CD4-positive, alpha-beta T cell treated with Interleukin-6 at 100 ng/mL for 8 hours (primary cell): ENCODE measurements at places on chromosomes 4 and X.

DNA sequence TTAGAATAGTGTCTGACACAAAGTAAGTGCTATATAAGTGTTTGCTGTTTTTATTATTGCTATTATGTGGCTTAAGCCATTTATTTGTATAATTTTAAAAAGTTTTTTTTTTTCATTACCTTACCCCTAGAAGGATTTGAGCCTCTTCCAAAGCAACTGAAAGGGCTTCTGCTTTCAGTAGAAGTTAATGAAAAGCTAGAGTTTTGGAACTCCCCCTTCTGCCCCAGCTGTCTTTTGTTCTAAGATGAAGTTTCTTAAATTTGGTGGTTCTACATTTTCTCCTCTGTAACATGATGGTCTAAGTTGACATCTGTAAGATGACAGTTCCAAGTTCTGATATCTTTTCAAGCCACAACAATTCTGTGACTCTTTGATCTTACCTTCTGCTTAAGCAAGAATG lies 30.3 kb downstream of the FHIP1A start:
- no peak for DNase-seq

GRCh38 chr4:94826206-94826605 lies 68.5 kb downstream of the BMPR1B start:
- no peak for DNase-seq

DNA sequence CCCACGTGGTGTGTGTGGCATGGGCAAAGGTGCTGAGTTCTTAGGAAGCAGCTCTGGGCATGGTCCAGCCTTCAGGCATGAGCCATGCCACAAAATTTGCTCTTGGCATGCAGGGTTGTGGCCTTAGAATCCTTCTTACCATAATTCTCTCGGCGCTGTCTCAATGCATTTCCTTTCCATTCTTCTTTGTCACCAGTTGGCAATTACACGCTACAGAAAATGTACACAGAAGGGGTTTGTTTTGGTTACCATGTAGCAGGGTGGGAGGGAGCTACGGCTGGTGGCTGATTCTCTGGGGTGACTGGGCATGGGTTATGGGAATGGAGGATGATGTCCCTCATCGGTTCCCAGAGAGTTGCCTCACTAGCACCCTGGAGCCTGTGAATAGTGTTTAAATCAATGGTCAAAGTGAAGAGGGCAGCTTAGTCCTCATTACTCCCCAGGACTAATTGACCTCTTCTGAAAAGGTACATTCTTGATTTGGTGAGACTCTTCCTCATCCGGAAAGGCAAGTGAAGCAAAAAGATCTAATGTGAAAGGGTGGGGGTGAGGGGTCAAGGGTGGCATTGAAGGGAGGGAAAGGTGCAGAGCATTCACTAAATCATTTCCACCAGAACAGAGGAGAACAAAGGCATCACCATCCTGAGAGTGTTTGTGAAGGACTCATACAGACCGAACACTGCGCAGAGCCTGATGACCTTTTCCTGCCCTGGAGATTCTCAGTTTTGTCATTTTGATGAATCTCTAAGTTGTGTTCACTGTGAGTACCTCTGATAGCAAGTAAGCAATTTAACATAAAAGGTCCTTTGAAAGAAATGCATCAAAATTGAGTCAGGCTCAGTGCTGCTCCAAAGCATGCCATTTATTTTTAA lies 199.8 kb upstream of the SFRP2 start:
- DNase-seq = no peak

DNA sequence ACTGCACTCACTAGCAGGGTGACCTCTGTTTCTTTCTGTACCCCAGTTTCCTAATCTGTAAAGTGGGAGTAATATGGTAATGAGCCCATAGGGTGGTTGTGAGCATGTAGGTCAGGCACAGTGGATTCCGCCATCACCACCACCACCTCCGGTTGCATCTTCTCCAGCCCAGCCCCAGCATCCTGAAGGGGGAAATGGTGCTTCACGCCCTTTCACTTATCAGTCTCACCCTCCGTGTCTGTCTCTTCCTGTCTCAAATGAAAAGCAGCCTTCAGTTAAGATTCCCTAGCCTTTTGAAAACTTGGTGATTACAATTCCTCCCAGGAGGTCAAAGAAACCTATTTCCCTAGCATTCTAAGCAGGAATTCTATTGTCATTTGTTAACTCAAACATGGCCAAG lies 16.9 kb upstream of the XPNPEP2 start:
- DNase-seq = peak; percentile 18

DNA sequence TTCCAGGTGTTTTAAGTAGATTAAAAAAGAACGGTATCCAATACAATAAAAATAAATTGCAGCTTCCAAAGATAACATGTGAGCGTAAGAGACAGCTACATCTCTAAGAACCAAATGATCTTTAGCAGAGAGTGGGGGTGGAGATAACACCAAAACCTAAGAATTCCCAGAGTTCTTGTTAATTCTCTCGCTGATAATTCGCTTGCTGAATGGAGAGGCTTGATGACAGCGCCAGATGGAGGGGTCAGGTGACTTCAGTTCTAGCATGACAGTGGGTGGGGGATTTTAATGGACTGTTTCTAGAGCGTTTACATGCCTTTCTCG lies 2.3 kb downstream of the CLCN4 start:
- no peak for DNase-seq

GRCh38 chrX:134641346-134641745 lies 16.9 kb downstream of the PLAC1 start:
- DNase-seq = no peak

DNA sequence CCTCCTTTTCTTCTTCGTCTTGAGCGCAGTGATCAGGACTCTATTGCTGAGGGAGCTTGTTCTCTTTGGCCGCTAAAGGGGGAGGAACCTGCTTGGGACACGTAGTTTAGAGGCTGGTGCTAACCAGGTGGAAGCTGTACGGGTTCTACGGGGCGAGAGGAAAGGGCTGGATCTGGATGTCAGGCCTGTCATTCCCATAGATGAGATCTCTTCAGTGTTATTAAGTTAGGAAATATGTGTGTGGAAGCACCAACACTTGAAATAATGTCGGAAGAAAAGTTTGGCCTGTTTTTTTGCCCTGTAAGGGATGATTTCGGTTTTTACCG lies 643 bp downstream of the SRP72 start:
- peak; percentile 4 for DNase-seq

DNA sequence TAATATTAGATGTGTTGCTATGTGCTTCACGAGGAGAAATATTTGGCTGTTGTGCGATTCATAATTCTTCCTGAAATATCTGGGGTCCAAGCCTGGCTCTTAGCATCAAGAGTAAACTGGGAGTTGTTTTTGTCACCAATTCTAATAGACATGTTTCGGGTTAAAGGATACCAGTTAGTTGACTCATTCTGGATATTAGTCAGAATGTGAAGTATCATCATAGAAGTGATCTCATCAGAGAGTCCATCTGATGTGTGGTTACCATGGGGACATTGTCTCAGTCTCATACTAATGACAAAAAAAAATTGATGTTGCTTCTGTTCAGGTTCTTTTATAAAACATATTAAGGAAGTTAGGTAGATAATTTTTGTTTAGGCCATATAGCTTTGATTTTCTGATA lies 57.2 kb upstream of the MTMR1 start:
- DNase-seq = no peak

DNA sequence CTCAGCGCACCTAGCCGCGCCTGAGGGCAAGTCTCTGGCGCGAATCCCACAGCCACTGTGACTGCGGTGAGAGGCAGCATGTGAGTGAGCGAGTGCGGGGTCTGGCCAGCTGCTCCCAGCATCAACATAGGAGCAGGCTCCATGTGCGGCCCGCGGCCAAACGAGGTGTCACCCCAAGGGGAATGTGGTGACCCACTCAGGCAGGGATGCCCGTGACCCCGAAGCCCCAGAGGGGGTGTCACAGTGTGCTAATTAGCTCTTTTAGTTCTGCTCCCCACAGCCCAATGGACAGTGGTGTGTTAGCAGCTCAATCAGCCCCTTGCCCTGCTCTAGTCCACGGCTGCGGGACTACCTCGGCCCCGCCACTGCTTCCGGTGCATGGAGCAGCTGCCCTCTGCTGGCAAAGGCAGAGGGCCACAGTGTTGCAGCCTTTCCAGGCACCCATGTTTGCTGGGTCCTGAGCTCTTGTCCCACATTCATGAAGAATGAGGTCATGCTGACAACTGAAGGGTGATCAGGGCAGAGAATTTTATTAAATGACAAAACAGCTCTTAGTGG lies 61.4 kb downstream of the AGA start:
- no peak for DNase-seq

DNA sequence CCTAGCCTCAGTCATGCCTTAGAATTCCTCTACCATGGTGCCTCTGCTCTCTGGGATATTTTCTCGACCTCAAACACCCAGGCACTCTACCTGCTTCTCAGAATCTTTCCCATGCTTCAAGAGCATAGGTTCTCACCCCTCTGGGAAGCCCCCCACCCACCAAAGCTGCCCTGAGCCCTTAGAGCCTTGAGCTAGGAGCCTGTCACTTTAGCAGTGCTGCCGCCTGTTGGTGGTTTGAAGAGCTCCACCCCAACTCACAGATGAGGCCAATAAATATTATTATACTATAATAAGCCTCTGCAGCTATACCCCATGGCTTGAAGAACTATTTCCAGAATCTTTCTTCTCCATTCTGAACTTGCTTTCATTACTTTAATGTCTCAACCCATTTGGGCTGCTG lies 109.7 kb downstream of the RTL5 start:
- DNase-seq = no peak

- peak; percentile 30 for DNase-seq
These were observed 24.0 kb downstream of the HAND2 start for GRCh38 chr4:173505924-173506518.

GRCh38 chrX:47540754-47541538 lies 20.1 kb upstream of the ARAF start:
- no peak for DNase-seq

DNA sequence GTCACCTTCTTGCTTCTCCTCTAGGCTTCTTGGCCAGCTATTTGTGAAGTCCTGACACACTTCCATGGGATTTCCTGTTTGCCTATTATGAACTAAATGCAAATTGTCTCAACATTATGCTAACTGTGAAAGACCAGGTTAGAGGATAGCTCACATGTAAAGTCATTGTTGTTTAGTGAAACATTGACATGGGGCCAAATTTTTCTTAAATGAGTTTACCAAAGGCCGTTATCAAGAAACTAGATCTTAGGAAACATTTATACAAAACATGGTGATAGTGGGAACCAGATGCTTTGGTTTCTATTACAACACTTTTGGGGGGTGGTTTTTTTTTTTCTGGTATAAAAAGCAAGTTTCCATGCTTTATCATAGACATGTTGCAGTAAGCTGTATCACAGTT lies 466.8 kb upstream of the FAM241A start:
- DNase-seq = no peak

DNA sequence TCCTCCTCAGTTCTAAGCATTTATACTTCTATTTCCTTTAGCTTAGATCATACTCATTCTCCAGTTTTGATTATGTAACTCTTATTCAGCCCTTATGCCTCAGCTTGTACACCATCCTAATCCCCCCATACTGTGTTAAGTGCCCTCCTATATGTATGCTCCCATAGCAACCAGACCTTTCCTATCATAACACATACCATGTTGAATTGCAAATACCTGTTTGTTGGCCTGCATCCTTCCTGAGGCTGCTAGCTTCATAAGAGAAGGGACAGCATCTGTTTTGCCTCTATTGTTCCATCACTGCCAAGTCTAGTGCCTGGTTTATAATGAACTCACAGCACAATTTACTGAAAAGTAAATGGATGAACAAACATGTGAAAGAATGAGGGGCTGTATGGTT lies 443.7 kb downstream of the CENPC start:
- no peak for DNase-seq

DNA sequence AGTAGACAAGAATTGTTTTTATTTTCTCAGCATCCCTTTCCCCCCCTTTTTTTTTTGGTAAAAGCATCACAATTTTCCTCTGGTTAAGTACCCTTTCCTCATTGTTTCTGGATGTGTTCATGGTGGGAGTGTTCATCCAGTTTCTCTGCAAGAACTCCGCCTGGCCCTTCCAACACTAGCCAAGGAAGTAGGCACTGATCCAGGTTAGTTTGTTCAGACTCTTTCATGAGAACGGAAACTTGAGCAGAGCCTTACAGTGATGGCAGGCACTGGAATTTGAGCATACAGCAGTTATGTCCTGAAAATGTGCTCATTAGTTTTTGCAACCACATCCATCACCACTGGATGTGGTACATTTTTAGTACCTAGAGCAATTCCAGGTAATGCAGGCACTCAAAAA lies 336.1 kb upstream of the BOD1L1 start:
- no peak for DNase-seq

DNA sequence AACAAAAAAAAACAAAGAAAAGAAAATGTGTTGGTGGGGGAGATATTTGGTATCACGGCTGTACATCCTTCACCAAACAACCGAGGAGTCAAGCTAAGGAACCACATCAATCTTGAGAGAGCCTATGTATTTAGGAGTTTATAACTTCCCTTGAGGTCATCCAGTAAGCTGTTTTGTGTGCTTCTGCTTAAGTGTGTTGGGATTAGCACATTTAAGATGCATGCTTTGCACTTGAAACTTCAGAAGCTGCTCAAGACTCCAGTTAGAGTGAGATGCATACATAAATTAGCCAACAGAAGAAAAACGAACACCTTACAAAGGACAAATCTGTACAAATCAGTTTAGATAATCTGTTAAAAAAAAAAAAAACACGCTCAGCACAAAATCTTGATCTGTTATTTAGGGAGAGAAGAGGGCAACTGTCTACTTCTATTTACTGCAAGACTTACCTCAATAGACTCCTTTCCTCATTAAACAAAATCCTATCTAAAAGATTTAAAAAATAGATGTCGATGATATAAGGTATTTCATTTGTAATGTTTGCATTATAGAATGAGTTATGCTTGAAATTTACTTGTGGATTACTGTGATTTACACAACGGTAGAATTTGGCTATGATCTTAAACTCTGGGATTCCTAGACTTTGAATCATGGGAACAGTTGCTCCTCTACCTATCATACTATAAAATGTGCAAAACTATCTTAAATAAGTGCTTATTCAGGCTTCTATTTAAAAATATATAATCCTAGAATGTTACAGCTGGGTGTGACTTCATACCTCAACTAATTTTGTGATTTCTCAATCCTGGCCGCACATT lies 53.8 kb upstream of the NAP1L5 start:
- no peak for DNase-seq

- DNase-seq = no peak
These were observed 64.9 kb downstream of the CLCN4 start for GRCh38 chrX:10221651-10222050.

DNA sequence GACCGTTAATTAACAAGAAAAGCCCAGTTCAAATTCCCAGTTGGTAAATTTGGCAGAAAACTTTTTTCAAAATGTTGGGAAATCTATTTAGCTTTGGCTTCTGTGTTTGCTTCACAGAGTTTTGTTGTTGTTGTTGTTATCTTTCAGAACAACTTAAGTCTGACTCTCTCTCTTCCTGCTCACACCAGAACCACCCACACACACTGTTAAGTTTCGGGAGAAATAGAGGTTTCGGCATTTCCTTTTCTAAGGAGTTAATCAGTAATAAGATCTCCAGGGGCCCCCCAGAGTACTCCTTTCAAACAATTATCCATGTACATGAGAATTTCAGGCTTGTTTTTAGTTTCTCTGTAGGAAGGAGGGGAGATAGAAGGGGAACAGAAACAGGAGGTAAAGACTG lies 106.2 kb upstream of the PTCHD1 start:
- DNase-seq = no peak

DNA sequence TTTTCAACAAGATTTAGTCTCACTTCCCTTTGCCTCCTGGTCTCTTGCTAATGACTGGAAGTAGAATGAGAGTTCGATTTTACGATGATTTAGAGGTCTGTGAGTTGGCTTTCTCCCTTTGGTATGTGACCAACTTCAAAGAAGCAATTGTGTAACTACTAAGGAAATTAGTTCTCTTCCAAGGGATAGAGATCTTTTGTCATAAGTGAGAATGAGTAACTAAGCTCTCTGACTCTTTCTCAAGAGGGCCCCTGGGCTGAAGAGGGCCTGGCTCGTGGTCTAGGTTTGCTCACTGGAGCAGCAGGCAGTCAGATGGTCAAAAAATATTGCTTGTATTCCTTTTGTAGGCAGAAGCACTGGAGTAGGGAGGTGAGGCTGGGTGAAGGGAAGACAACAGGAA lies 176.3 kb downstream of the ENOX2 start:
- no peak for DNase-seq
